NCI-H460 (cell line): ENCODE measurements at places on chromosomes 5 and 9. TPM values are rescaled to one million over a fixed set of nuclear protein-coding genes. Genes with fewer than 3 reads are reported as not detected.

The LEAP2 gene
- 1.6 and 1.8 TPM in 2 replicates for total RNA-seq

The GRAMD2B gene
- not detected in 2 replicates for total RNA-seq

The FAM200C gene
- total RNA-seq: 4.9 and 6.2 TPM in 2 replicates

The RETREG1 gene
- total RNA-seq: 21.8 and 23.7 TPM in 2 replicates

The TAF11L5 gene
- not detected in 2 replicates for total RNA-seq

The IFNK gene
- total RNA-seq: not detected in 2 replicates

The ANXA2R gene
- 4.6 TPM in 2 replicates for total RNA-seq
